ENCODE measurements at places on chromosomes 5 and 9.

DNA sequence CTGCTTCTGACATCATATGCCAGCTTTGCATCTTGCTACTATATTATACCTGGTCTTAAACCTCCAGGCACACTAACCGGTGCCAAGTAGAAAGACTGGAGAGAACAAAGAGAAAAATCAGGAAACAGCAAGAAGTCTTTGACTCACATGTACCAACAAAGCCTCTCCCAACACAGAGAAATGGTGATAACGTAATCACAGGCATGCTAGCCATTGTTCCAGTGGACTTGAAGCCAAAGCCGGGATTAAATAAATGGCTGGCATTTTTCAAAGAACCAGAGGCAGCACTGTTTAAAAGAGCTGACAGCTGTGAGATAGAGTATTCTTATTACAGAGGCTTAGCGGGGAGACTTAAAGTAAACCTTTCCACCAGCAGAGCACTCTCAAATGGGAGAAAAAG lies 148.4 kb upstream of the NFIL3 start:
- DNase-seq = no peak

DNA sequence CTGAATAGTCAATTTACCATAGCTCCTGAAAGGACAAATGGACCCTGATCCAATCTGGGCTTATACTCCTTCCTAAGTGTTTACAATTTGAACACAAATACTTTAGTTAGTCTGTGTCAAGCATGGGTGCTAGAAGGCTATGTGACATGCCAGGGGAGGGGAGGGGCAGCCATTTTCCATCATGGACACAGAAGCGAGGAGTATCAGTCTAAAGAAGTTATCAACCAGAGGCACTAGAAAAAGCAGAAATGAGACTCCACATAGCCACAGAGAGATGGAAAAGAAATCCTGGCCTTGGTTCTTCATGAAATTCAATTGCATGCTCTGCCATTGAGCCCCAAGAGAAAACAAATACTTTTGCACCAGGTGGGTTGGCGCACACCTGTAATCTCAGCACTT lies 61.8 kb downstream of the NR6A1 start:
- DNase-seq = no peak

DNA sequence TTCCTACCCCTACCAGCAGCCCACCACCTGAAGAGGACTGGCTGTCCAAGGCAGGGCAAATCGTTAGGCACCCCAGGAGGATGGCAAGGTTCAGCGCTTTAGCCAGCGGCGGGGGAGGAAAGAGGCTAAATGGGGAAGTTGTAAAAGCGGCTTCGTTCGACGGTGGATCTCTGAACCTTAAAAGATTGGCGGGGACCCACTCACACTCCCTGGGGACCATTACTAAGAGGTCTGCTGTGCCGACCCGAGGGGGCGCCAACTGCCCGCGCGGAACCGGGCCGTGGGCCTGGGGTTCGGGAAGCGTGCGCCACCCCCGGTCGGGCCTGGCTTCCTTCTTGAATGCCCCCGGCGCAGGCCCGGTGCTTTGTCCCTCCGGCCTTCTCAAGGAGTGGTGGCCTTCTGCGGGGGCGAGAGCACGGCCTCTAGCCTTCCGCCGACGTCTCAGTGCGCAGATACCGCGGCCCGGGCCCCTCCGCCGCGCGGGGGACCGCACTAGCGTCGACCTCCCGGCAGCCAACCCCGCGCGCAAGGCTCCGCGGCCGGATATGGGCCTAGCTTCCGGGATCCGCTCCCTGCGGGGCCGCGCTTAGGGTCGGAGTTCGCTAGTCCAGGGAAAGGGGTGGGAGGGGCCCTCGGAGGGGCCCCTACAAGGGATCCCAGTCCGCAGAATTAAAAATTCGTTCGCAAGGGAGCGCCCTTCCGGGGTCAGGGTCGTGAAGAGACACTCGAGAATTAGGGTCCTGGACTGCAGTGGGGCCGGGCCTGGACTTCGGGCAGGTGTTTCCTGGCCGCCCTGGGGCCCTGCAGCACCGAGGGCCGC lies 10.5 kb downstream of the NR2F1-AS1 start:
- DNase-seq = no peak

DNA sequence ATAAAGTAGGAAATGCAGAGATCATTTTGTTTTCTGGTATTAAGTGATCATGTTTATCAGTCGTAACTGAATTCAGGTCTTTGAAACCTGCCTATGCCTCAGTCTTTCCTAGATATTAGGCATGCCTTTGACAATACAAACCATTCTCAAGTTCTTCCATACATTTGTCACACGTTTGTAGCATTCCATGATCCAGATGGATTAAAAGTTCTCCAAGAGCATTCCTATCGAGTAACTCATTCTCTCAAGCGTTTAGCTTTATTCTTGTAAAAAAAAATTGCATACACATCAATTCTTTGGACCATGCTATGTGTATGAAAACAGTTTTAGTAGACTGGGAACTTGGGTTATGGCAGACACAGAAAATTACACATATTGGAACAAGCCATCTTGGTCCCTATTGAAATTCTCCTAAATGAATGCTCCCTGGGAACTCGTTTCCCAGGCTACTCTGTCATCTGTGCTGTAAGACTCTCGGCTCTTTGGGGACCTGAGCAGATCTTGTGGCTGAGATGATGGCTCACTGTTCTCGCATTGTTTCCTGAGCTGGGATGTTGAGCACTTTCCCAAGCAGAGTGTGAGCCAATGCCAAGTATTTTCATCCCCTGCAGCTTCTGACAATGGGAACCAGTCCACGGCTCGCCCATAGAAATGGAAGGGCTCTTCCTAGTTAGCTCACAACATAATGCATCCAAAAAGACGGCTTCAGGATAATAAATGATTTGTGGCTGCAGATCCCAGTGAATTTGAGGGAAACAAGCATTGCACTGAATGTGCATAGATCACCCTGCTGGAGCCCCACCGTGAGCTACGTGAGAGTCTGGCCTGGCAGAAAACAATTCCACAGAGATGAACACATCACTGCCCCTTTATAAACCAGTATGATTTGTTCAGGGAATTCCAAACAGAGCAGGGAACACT lies 230.2 kb downstream of the IRX1 start:
- no peak for DNase-seq

- peak; percentile 7 for DNase-seq
These were observed 89.9 kb upstream of the TXNDC8 start for GRCh38 chr9:110427497-110428104.

DNA sequence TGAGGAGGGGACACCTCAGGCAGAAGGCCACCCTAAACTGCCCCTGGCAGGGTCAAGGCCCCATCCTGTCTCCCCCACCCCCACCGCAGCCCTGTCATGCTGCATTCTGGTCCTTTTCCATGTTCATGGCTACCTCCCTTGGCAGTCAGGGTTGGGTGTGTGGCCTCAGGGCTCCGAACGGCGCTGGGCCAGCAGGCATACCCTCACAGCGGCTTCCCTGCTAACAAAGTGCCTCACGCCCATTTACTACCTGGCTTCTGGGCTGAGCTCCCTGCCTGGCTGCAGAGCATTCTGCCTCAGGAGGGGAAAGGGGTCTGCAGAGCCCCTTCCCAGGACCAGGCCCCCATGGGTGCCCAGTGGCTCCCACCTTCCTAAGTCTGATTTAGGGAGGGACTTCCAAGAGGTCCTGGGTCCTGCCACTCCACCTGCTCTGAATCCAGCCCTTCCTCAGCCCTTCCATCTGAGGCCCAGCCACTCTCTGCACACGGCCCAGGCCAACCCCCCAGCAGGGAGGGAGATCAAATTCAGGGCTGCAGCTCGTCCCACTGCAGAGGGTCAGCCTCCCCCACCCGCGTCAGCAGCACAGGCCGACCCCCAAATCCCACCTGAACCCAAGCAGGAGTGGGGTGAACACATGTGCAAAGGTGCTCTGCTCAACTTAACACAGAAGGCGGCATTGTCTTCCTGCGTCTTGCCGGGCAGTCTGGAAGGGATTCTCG lies 115.9 kb upstream of the PHYKPL start:
- DNase-seq = no peak

- no peak for DNase-seq
These were observed 98.5 kb downstream of the NR3C1 start for GRCh38 chr5:143304836-143305475.

DNA sequence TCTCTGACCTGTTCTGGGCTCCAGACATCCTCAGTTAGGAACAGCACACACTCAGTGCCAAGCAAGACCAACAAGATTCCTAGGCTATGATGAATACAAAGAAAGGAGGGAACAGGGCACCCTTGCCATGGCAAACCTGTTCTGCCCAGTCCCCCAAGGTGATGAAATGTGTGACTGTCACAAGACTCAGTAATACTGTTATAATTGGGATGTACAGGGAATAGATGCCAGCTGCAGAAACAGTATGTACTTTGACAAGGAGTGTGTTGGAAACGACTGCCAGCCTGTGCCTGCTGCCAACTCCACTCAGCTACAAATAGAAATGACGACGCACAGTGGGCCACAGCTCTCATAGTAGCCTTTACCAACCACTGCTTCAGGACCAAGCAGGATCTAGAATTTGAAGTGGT lies 453.0 kb downstream of the EFNA5 start:
- DNase-seq = no peak

DNA sequence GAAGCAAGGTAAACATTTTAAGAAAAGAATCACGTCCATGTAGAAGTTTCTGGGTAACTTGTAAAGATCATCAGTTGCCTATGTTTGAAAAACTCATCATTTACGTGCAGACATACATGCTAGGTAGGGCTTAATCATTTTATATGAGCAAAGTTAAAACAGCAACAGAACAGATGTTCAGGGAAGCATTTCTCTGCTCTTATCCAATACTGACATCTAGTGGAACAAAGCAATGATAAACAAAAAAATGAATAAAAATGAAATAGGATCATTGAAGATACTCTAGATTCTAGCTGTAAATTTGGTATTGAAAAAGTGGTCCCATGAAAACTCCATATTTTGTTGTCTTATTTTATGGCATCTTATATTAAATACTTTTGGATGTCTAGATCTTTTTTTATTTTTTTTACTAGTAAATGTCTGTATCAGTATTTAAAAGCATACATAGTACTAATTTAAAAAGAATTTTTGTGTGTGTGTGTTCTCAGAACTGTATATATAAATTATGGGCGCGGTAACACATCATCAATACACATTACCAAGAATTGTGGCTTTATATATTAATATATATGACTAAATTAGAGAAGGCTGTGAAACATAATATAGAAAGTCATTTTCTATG lies 1050.2 kb downstream of the CDH12 start:
- peak; percentile 37 for DNase-seq

DNA sequence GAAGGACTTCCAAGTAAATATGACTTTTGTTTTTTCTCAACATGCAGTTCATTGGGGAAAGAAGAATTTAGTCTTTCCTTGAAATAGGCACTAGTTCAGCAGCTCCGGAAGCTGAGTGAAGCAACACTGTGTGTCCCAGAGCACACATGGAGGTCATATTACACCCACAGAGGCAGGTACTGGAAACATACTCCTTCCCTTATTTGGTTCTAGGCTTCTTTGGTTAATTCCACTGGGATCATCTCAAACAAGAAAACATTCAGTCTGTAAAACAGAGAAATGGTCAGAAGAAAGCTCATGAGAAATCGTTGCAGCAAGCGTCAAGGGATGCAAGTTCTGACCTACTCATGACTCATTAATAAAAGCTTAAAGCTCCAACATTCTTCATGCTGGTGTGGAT lies 175.1 kb upstream of the PCSK5 start:
- DNase-seq = peak; percentile 4

GRCh38 chr5:29990681-29991080 lies 1202.8 kb upstream of the CDH6 start:
- no peak for DNase-seq

DNA sequence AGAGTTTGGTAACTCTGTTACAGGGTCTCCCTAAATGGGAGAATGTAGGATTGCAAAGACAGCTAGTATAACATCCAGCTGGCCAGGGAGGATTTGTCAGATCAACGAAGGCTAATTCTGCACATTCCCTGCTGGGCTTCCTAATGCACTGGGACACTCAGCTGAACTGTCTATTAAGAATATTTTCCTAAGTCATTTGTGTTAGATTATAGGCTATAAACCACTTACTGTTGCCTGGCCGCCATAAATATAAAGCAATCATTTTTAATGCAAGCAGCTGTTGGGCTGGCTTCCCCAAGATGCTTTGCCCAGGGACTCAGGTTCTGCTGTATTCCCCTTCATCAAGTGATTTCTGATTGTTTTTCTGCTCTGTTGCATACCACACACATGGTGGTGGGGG lies 35.3 kb upstream of the SLIT3 start:
- DNase-seq = no peak

DNA sequence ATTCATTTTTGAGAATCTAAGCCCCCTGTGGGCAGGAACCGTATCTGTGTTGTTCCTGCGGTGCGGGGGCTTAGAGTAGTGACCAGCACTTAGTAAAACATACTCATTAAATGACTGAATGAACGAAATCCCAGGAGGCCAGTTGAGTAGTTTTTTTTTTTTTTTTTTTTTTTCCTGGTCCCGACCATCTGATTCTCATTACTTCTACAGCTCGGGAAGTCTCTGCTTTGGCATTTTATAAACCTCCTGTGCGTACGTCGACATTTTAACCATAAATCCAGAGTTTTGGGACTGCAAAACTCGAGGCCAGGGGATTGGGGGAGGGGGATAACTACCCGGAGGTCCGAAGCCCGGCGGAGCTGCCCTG lies 31.5 kb upstream of the SPRY4 start:
- no peak for DNase-seq

GRCh38 chr5:109865637-109866036 lies 175.9 kb downstream of the MAN2A1 start:
- DNase-seq = peak; percentile 88

DNA sequence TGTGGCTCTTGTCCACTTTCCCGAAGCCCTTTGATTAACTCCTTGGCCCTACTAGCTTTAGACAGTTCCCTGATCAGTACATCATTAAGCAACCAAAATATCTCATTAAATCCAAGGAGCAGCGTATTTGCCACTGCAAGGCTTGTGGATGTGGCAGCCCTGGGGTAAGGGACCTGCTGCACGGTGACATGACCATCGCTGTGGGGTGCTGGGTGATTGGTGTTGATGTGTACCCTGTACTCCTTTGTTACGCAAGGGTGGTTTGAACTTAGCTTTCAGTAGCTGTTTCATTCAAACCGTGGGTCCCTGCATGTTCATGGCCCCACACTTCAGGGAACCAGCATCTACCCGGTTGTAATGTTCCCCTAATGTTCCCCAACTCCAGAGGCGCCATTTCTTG lies 41.0 kb downstream of the OTULIN start:
- DNase-seq = no peak

DNA sequence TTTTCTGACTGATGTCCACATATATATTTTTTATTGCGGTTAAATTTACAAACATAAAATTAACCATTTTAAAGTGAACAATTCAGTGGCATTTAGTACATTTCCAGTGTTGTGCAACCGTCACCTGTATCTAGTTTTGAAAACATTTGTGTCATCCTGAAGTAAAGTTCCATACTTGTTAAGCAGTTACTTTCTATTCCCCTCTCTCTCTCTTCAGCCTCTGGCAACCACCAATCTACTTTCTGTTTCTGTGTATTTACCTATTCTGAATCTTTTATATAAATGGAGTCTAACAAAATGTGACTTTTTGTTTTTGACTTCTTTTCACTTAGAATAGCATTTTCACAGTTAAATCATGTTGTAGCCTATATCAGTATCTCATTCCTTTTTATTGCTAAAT lies 480.1 kb upstream of the SMARCA2 start:
- DNase-seq = no peak

- DNase-seq = no peak
These were observed 4.2 kb upstream of the PFN3 start for GRCh38 chr5:177404641-177405179.

Measured in NCI-H526 (cell line).